ENCODE measurements at places on chromosomes 11 and 22. TPM values are rescaled to one million over a fixed set of nuclear protein-coding genes. Genes with fewer than 3 reads are reported as not detected.

The MS4A14 gene
- not detected for total RNA-seq

The POU2AF3 gene
- 0.17 TPM for total RNA-seq

The KCNJ11 gene
- total RNA-seq, result under 0.01 TPM

The CADM1 gene
- total RNA-seq, result 2.2 TPM

The WT1 gene
- 0.17 TPM for total RNA-seq

The GVQW3 gene
- 0.45 TPM for total RNA-seq

The OR4C45 gene
- not detected for total RNA-seq

The CATSPERZ gene
- not detected for total RNA-seq
